ENCODE measurements at places on chromosomes 1 and 21.

DNA sequence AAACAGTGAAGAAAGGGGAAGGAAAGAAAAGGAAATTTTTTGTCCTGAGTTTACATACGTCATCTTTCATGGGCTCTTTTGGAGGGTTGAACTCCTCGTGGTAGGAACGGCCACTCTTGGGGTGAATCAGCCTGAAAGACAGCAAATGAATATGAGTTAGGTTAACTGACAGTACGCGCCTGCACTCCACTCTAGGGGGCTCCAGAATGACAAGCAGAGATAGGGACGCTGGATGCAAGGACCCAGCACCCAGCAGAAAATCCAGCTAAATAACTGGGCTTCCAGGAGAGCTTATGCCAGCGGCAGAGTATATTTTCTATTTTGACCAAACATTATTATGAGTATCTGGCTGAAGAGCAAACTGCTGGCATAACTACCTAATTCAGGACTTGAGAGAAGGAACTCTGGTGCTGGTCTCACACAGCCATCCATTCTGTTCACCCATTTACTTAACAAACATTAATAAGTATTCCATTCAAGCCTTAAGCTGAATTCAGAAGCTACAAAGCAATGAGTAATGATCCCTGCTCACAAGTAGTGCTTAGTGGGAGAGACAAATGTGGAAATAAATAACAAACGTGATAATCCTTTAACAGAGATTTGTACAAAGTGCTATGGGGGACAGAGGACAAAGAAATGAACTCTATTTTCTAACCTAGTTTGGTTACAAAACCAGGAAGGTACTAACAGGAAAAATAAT is 22.1 kb downstream of the AK2 start:
- no peak for DNase-seq

DNA sequence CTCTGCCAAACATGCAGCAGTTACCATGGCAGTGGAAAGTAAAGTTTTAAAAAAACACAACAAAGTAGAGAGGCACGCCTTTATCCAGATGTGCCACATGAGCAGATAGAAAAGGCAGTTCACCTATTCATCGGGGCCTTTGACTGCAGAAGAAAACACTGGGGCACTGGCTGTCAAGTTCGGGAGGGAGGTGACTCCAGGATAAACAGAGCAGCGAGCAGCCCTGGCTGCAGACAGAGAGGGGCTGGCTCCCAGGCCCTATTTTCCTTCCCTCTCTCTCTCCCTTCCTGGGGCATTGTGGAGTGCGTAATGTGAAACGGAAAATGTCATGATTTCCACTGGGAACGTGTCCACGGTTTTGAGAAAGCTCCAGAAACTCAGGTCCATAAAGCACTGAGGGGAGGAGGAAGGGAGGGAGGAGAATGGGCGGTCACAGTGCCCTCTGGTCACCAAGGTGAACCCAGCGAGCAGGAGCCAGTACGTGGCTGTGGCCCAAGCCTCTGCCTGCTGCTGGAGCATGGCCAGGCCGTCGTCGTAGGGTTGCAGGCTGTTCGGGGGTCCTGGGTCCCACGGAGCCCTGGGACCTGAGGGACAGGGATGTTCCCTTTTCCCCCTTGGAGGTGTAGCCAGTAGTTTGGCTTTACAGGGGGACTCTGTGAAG is 114.7 kb upstream of the IRF2BP2 start:
- DNase-seq = peak; percentile 100

- DNase-seq = no peak
Measured at GRCh38 chr1:213973129-213973528, 14.6 kb upstream of the PROX1 start.

GRCh38 chr1:192762265-192762664 is 46.6 kb upstream of the RGS2 start:
- DNase-seq = no peak

GRCh38 chr1:53766194-53766742 is 27.3 kb upstream of the GLIS1 start:
- no peak for DNase-seq
